Natural killer cell (primary cell): ENCODE measurements at places on chromosomes 2 and 18. TPM values are rescaled to one million over a fixed set of nuclear protein-coding genes. Genes with fewer than 3 reads are reported as not detected.
A peak's percentile ranks its signal among the peaks of the same experiment; 100 is the strongest.

DNA sequence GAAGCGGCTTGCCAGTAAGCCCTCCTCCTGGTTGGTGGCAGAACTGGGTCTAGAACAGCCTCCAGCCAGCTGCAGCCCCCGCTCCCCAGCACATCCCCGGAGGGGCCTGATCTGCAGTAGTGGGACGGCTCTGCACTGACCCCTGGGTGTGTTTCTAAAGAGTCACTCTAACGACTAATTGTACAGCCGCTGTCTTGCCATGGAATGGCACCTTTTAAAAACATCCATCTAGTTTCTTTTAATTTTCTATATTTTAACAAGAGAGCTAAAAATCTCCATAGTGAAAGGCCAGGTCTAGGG, 82.0 kb downstream of the MTCL1 start:
- DNase-seq = no peak

DNA sequence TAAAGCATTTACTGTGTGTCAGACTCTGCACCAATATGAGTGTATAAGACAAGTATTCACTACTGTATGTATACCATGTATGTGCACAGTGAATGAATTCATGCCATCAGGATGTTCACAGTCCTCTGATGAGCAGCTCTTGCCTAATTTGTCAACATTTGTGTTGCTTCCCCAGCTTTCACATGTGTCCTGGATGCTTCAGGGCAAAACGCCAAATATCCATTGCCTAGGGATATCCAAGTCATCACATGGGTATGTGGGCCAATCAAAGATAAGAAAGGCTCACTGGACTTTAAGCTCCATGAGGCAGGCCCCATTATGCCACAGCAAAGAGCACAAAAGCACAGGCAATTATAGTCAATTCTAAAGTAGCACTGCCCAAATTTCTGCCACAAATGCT, 134.2 kb upstream of the CHAC2 start:
- DNase-seq = no peak

GRCh38 chr2:39704540-39704939, 38.8 kb downstream of the TMEM178A start:
- no peak for DNase-seq

- no peak for DNase-seq
Measured at GRCh38 chr2:9256147-9256546, 49.5 kb downstream of the ASAP2 start.

DNA sequence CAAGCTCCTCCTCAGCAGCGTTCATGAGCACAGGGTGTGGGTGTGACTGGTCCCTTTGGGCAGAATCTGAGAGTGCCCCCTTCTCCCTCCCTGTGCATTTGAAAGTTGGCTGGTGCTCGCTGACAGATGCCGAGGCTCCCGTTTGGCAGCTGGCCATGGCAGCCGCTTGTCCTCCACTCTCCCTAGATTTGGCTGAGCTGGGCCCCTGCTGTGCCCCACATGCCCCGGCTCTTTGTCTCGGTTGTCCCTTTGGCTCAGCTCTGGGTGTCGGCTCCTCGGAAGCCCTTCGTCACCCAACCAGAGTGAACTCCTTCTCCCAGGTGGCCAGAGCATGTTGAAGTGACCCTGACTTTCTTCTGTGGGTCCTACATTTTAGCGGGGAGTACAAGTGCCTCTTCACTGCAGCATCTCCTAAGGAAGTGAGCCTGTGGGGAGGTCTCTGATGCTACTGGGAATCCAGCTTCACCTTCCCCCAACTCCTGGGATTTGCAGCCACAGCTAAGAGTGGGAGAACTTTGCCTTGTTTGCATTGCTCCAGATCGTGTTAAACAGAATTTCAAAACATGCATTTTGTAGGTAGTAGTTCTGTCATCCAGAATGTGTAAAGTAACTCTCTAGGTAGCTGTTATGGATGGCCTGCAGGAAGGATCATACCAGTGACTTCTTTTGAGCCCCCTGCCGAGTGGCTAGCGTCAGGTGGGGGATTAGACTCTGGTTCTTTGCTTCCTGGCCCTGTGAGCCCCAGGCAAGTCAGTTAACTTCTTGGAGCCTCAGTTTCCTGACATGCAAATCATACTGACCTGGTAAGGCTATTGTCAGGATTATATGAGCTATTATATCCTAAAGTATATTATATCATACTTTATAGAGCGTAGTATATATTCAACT, 24.2 kb downstream of the HPCAL1 start:
- DNase-seq = no peak

DNA sequence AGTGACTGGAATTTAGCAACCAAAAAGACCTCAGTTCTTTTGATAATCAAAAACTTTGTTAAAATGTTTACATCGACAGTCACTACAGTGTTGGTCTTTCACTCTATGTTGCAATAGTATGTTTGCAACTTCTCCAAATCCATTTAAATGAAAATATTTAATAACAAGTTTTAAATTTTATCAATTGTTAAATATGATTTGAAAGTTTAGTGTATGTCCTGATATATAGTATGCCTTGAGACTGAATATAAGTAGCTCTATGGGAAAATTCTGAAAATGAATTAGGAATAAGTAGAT, 109.9 kb downstream of the ANKRD44 start:
- no peak for DNase-seq

GRCh38 chr2:237904831-237905599, 45.6 kb downstream of the RAMP1 start:
- DNase-seq = no peak

- DNase-seq = no peak
Measured at GRCh38 chr2:207394203-207394781, 135.5 kb upstream of the CREB1 start.

DNA sequence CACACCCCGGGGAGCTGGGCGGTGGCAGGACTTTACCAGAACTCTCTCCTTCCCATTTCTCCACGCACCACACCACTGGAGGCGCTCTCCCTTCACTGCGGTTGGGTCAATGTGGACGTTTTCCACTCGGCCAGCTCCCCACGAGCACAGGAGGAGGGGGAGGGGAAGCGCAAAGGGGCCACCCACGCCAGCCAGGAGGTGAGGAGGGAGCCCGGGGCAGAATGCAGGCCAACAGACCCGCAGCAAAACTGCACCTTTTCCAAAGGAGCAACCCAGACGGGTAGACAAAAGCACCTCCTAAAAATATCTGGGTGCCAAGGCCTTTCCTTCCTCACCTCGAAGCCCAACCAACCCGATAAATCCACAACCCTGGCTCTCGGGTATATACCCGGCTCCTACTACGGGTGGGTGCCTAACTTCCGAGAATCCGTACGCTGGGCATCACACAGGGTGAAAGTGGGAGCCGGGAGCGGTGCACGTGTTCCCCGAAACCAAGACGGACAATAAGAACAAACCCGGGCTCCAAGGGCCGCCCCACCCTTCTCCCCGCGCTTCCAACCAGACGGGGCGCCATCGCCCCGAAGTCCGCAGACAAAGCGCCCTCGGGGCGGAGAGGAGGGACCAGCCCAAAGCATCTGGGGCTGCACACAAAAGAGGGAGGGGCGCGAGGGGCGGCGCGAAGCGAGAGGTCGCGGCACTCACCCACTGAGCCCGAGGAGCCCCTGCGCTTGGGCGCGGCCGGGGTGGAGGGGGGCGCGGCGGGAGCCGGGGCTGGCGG, 1.0 kb downstream of the RTN4 start:
- peak; percentile 52 for DNase-seq

- DNase-seq = no peak
Measured at GRCh38 chr2:239075918-239076758, 228.3 kb downstream of the TWIST2 start.

The IHH gene
- total RNA-seq = not detected

The SLC11A1 gene
- 53.5 TPM for total RNA-seq

The TWIST2 gene
- not detected for total RNA-seq

The EVA1A gene
- not detected for total RNA-seq

The TBR1 gene
- total RNA-seq = not detected

The RND3 gene
- not detected for total RNA-seq

The MYO7B gene
- total RNA-seq = 0.45 TPM

The DIPK1C gene
- total RNA-seq = not detected
